ENCODE measurements at places on chromosomes 4 and X.

- DNase-seq: no peak
Observed at GRCh38 chr4:183492791-183493222, 12.1 kb upstream of the ING2 start.

- DNase-seq: no peak
Observed at GRCh38 chr4:40669504-40669903, 39.8 kb upstream of the RBM47 start.

- no peak for DNase-seq
Observed at GRCh38 chr4:179871726-179872125, 2371.5 kb upstream of the TENM3 start.

- no peak for DNase-seq
Observed at GRCh38 chrX:77114501-77114900, 332.7 kb upstream of the FGF16 start.

DNA sequence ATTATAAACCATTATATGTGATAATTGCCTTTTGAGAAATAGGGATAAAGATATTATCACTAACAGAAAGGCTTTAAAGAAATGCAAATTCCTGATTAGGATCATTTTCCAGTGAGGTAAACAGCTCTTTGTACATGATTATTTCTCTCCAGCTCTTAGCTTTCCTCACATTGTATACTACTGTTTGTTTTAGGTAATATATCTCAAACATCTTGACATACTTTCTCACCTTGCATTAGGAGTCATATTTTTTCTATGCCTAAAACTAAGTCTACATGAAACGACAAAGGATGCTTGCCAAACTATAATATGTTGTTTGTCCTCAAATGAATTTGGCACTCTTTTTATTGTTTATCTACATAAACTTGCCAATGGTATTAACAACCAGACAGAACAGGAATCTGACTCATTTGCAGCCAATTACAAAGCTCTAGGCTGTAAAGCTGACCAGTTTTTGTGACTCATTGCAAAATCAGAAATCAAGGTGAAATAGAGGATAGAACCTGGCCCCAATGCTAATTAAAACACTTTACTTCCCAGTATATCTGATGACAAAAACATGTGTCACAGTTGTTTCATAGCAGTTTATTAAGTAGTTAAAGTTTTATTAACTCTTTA is 107.0 kb downstream of the IQCM start:
- no peak for DNase-seq

- DNase-seq: no peak
Observed at GRCh38 chrX:79365591-79365990, 1.5 kb downstream of the ITM2A start.

- no peak for DNase-seq
Observed at GRCh38 chr4:4754641-4755040, 104.8 kb upstream of the MSX1 start.

DNA sequence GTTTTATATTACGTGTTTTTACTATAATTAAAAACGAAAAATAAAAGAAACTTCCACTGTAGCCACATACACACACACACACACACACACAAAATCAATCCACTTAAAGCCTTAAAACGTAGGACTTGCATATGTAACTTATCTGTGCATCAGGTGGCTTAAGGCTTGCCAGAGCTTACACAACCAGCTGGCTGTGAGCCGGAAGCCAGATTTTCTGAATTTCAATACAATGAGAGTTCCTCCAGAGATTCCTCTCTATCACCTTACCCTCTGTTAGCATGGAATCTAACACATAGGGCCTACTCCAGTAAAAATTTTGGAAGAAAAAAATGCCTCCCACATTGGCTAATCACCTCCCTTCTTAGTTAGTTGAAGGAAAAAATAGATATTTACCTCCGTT is 27.9 kb upstream of the SLITRK4 start:
- no peak for DNase-seq

DNA sequence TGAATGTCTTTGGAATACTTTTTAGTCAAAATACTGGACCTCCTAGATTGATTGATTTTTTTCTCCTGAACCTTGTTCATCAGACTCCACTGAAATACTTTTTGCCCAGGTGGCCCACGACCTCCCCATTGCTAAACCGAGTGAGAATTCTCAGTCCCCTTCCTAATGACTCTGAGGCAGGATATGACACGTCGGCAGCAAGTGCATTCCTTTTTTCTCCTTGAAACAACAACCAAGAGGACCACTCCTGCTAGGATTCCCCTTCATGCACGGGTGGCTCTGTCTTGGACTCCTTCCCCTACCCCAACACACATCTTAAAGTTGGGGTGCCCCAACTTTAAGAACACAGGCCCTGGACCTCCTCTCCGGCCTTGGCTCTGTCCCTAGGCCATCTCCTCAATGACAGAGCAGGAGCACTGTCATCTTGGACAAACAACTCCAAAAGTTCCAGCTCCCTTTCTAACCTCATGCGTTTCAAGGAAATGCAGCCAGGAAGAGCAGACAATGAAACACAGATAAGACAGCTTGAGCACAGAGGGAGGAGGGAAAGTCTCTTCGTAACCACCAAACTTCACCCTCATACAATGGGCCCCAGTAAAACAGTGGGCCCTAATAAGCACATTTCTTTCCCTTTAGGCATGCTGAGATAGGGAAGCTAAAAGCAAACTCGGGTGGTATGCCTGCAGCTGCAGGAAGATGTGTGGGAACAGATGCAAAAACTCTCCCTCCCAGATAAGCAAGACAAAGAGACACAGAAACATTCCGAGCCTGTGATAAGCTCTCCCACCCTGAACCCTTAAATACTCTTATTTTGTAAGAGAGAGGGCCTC is 33.9 kb downstream of the ZBTB49 start:
- DNase-seq: no peak
